ENCODE measurements at places on chromosomes 3 and 15. TPM values are rescaled to one million over a fixed set of nuclear protein-coding genes. Genes with fewer than 3 reads are reported as not detected.

DNA sequence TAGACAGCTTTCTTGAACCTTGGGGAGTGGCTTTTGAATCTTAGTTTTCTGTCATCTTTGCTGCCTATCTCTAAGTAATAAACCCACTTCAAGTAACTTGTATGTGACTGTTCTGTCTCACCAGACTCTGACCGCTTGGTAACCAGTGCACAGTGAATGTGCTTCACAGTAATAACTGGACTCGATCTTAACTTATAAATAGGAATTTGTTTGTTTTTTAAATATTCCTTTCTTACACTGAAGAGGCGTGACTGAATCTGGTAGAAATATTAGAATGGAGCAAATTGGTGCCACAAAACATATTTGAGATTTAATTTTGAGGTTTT lies 318.0 kb downstream of the GBE1 start:
- DNase-seq: no peak

- DNase-seq: no peak
Measured at GRCh38 chr3:34881026-34881425, 758.3 kb upstream of the ARPP21 start.

DNA sequence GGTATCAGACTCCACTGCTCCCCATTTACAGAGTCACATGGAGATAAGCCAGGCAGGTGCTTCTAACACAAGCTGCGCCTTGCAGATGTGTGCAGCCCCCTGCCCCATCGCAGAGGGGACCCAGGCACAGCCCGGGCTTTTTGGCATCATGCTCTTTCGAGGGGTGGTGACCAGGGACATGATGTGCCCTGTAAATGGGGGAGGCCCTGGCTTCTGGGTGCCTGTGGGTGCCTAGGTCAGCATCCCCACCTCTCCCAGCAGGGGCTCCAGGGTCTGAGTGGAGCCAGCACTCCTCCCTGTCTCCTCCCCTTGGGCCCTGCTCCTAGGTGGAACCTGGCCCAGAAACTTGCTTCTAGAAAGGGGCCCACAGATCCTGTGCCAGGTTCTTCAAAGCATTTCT lies 15.2 kb downstream of the TRPM1 start:
- DNase-seq: peak; percentile 19

- DNase-seq: no peak
Measured at GRCh38 chr15:90047956-90048575, 46.9 kb downstream of the ZNF710 start.

Gene TMC3
- total RNA-seq: not detected

DNA sequence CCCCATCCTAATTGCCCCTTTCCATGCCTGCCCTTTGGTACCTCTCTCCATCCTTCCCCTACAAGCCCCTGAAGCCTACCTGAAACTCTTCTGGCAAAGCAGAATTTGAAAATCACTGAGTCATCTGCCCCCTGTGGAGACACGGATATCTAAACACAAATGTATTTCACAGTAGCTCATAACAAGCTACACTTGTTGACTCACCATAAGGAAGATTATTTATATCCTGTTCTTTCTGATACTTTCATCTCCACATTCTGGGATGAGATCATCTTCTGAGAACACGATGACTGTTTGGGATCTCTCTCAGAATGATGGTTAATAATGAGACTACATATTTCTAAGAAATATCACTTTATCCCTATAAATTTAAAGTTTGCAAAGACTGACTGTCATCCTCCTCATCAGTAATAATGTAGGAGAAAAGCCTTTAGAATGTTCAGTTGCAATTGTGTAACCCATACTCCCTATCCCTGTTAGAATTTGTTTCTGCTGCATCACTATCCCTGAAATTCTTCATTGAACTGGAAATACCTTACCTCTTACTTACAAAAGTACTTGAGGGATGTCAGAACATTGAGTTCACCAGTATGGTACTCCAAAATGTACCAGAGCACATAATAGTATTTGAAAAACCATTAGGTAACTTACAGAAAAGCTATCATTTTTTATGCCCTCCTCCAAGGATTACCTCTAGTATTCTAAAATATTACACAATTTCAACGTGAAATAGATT lies 116.1 kb upstream of the IL12A start:
- peak; percentile 43 for DNase-seq

Gene PIGZ
- 1.2 TPM for total RNA-seq

DNA sequence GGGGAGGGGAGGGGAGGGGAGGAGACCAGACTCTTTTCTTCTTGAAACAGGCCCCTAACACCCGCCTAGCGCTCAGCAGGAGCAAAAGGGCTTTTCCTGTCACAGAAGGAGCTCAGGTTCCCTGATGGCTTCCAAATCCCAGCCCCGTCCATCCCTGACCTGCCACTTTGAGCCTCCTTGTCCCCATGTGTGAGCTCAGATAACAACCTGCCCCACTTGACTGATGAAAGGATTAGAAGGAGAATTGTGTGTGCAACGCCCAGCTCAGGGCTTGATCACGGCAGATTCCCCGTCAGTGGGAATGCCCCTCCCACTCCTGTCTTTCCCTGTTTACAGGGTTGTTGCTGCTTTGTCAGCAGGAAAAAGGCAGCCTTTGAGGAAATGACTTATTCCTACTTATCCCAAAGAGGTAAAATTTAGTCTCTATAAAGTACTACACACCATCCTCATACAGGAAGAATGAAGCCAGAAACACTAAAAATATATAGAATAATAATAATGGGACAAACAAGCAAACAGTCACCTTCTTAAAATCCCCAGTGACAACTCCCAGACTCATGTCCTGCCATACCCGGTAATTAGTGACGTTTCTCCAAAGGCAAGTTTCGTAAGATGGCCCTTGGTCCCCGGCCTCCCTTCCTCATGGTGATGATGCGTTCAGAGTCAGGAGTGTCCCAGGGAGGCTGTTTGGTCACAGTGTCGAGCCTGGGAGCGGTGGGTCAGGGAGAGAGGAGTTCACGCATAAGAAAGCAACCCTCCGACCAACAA lies 6.1 kb upstream of the LRRC15 start:
- DNase-seq: no peak

- no peak for DNase-seq
Measured at GRCh38 chr15:61537337-61537736, 308.2 kb upstream of the RORA start.

GRCh38 chr3:185460719-185461350 lies 38.0 kb downstream of the TMEM41A start:
- peak; percentile 64 for DNase-seq

- no peak for DNase-seq
Measured at GRCh38 chr3:177521305-177521704, 324.0 kb upstream of the TBL1XR1 start.

DNA sequence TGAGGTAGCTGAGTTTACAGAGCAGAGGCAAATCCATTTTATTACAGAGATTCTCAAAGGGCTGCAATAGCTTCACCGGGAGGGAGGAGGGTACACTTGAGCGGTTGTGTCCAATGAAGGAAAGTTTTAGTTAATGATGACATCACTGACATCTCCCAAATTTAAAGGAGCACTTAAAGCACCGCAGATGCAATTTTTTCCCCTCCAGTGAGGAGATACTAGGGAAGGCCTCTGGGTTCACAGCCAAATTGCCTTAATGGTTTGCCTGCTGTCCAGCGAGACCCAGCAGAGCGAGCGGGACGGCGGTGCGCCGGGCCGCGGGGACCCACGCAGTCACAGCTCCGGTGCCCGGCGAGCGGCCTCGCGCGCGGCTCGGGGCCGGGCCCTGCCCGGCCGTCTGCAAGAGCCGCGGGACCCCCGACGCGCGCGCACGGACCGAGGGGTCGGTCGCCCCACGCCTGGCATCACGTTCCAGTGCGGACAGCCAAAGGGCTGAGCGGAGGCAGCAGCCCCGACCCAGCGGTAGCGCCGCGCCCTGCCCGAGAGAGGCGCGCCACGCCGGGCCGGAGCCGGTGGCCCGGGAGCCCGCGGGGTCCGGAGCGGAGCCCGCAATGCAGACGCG lies 160.5 kb upstream of the CHRNA7 start:
- DNase-seq: peak; percentile 10

GRCh38 chr15:95287720-95288103 lies 1042.8 kb upstream of the NR2F2 start:
- no peak for DNase-seq

DNA sequence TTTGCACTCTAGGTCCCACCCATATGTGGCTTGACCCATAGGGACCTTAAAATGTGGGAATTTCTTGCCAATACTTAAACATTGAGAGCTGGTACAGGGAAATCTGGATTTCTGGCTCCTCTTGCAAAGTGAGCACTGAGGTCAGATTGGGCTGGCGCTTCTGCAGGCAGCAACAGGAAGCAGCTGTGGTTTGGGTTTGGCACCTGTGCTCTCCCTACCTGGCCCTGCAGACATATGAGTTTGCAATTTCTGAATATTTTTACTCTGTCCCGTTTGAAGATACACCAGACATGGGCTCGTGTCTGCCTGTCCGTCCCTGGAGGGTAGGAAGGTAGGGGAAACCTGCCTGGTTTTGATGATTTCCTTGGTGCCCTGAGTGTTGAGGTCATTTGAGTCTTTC lies 74.8 kb upstream of the SEC13 start:
- no peak for DNase-seq

Gene CIDEC
- total RNA-seq: 0.24 TPM

Data from SK-MEL-5 (cell line).